ENCODE measurements at places on chromosomes 7 and 10. TPM values are rescaled to one million over a fixed set of nuclear protein-coding genes. Genes with fewer than 3 reads are reported as not detected.
A peak's percentile ranks its signal among the peaks of the same experiment; 100 is the strongest.

DNA sequence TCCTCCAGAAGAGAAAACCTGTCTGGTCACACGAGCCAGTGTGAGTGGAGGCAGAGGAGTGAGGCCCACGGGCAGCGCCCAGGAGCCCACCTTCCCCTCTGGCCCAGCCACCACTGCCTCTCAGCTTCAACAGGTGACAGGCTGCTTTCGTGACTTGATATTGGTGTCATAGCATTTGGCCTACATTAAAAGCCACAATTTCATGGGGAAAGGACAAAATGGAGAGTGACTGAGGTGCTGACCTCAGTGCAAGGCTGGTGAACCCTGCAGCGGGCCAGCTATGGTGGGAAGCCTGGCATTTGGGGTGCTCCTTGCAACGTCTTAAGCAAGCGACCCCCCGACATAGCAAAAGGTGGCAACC, 21.3 kb downstream of the ECHDC3 start:
- H3K36me3 ChIP-seq, result peaks cover 3% of the 10 kb centered on the region
- no peak for DNase-seq
- no peak overlapping the region for H3K4me3 ChIP-seq
- H3K27me3 ChIP-seq, result no peaks in the 10 kb centered on the region
- no peak overlapping the region for H3K27ac ChIP-seq

The CYP17A1 gene
- total RNA-seq, result not detected

GRCh38 chr10:47073967-47074366, 162.7 kb downstream of the PTPN20 start:
- H3K4me3 ChIP-seq, result no peak overlapping the region
- H3K4me1 ChIP-seq, result peaks cover 2% of the 10 kb centered on the region
- H3K27me3 ChIP-seq, result peaks cover 6% of the 10 kb centered on the region
- no peak for DNase-seq

- H3K4me1 ChIP-seq, result peaks cover 3% of the 10 kb centered on the region
- H3K36me3 ChIP-seq, result no peaks in the 10 kb centered on the region
- H3K27ac ChIP-seq, result no peak overlapping the region
- DNase-seq, result no peak
- no peak overlapping the region for H3K4me3 ChIP-seq
- no peaks in the 10 kb centered on the region for H3K27me3 ChIP-seq
These were observed 182.0 kb downstream of the THSD7A start for GRCh38 chr7:11650030-11650429.

DNA sequence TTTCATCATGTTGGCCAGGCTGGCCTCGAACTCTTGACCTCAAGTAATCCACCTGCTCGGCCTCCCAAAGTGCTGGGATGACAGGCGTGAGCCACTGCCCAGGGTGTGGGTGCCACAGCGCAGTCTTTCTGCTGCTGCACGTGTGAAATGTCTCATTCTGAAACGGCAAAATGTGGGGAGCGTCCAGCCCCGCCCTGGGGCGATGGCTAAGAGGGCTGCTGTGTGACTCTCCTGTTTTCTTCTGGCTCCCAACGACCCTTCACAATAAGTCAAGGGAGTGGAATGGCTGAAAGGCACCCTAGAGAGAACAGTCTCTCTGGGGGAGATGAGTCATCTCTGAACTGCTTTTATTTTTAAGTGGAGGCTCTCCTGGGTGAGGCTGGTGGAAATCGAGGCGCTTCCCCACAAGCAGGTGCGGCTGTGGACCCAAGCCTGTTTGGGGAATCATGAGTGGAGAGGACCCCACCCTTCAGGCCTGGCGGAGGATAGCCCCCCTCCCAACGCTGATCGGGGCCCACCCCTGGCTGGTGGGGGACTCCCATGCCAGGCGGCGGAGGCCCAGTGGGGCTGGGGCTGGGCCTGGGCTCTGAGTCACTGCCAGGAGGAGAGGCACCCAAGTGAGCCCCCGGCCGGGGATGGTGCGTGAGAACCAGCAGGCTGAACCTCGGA, 18.0 kb downstream of the ADAP1 start:
- H3K4me1 ChIP-seq, result peaks cover 5% of the 10 kb centered on the region
- H3K27ac ChIP-seq, result no peak overlapping the region
- peak; percentile 75 for DNase-seq
- peaks cover 2% of the 10 kb centered on the region for H3K36me3 ChIP-seq

DNA sequence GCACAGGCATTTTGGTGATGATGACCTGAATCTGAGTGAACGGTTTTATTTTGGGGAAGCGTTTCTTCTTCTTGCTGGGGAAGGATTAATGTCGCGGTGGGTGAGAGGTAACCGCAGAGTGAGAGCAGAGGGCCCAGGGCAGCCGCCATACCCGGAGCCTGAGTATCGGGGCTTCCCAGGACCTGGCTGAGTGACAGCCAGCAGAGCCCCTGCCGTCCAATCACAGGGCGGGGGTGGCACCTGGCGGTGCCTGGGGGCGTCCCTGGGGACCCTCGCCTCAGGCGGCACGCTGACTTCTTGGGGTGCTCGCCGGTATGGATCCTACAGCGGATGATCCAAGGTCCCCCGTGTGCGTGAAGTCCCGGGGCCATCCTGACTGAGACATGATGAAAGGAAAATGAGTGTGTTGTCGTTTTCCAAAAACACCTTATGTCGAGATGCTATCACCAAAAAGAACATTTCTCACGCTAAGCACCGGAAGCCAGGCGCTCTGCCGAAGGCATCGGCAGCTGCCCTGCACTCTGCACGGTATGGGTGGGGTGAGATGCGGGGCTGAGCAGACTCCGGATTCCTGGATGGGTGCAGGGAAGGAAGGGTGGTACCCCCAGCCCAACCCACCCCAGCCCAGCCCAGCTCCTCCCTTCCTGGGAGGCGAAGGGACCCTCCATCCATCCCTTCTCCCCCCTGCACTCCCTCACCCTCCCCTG, 227.9 kb upstream of the SHH start:
- no peaks in the 10 kb centered on the region for H3K4me1 ChIP-seq
- no peak overlapping the region for H3K27ac ChIP-seq
- H3K27me3 ChIP-seq, result peaks cover 16% of the 10 kb centered on the region
- no peak overlapping the region for H3K4me3 ChIP-seq
- no peak for DNase-seq

The CDHR1 gene
- 5.1 TPM for total RNA-seq

GRCh38 chr7:13282377-13282980, 595.0 kb downstream of the ARL4A start:
- no peak for DNase-seq
- H3K36me3 ChIP-seq, result no peaks in the 10 kb centered on the region
- H3K4me3 ChIP-seq, result no peak overlapping the region
- no peaks in the 10 kb centered on the region for H3K4me1 ChIP-seq
- H3K27ac ChIP-seq, result no peak overlapping the region

GRCh38 chr7:45173596-45174327, 16.2 kb downstream of the RAMP3 start:
- no peak overlapping the region for H3K27ac ChIP-seq
- H3K27me3 ChIP-seq, result peaks cover 23% of the 10 kb centered on the region
- DNase-seq, result peak; percentile 72
- H3K4me1 ChIP-seq, result peaks cover 2% of the 10 kb centered on the region
- H3K36me3 ChIP-seq, result no peaks in the 10 kb centered on the region
- no peak overlapping the region for H3K4me3 ChIP-seq

GRCh38 chr10:113160641-113161040, 210.6 kb downstream of the TCF7L2 start:
- H3K4me3 ChIP-seq, result no peak overlapping the region
- no peaks in the 10 kb centered on the region for H3K27me3 ChIP-seq
- H3K36me3 ChIP-seq, result peaks cover 33% of the 10 kb centered on the region

DNA sequence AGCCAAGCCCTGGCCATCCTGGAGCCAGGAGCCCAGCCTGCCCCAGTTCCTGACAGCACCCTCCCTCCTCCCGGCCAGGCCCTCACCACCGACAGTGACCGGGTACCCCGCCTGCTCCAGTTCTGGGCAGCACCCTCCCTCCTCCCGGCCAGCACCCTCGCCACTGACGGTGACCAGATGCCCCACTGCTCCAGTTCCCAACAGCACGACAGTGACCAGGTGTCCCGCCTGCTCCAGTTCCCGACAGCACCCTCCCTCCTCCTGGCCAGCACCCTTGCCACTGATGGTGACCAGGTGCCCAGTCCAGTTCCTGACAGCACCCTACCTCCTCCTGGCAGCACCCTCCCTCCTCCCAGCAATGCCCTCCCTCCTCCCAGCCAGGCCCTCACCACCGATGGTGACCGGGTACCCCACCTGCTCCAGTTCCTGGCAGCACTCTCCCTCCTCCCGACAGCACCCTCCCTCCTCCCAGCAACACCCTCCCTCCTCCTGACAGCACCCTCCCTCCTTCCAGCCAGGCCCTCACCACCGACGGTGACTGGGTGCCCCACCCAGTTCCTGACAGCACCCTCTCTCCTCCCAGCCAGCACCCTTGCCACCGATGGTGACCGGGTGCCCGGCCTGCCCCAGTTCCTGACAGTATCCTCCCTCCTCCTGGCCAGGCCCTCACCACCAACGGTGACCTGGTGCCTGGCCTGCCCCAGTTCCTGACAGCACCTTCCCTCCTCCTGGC, 40.3 kb downstream of the VIPR2 start:
- H3K27me3 ChIP-seq, result peaks cover 7% of the 10 kb centered on the region
- DNase-seq, result peak; percentile 87
- no peak overlapping the region for H3K4me3 ChIP-seq
- H3K36me3 ChIP-seq, result no peaks in the 10 kb centered on the region

GRCh38 chr10:103643381-103643780, 149.9 kb downstream of the NEURL1 start:
- DNase-seq, result no peak
- no peaks in the 10 kb centered on the region for H3K27me3 ChIP-seq
- H3K4me3 ChIP-seq, result no peak overlapping the region

The STOX1 gene
- 1.9 TPM for total RNA-seq

The SYT15B gene
- total RNA-seq, result 16.6 TPM

The CYP3A7 gene
- not detected for total RNA-seq

GRCh38 chr7:156518466-156518865, 122.1 kb upstream of the RNF32 start:
- peaks cover 4% of the 10 kb centered on the region for H3K4me1 ChIP-seq
- H3K27me3 ChIP-seq, result no peaks in the 10 kb centered on the region
- no peak overlapping the region for H3K27ac ChIP-seq
- DNase-seq, result no peak
- H3K36me3 ChIP-seq, result no peaks in the 10 kb centered on the region
- H3K4me3 ChIP-seq, result no peak overlapping the region

DNA sequence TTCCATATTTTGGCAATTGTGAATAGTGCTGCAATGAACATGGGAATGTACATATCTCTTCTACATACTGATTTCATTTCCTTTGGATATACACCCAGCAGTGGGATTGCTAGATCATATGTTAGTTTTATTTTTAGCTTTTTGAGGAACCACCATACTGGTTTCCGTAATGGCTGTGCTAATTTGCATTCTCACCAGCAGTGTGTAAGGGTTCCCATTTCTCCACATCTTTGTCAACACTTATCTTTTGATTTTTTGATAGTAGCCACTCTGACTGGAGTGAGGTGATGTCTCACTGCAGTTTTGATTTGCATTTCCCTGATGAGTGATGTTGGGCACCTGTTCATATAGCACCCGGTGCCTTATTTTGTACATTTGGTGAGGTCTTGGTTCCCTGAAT, 519.6 kb downstream of the REEP3 start:
- no peaks in the 10 kb centered on the region for H3K36me3 ChIP-seq
- H3K27me3 ChIP-seq, result peaks cover 2% of the 10 kb centered on the region
- H3K4me3 ChIP-seq, result no peak overlapping the region
- H3K4me1 ChIP-seq, result peaks cover 18% of the 10 kb centered on the region

DNA sequence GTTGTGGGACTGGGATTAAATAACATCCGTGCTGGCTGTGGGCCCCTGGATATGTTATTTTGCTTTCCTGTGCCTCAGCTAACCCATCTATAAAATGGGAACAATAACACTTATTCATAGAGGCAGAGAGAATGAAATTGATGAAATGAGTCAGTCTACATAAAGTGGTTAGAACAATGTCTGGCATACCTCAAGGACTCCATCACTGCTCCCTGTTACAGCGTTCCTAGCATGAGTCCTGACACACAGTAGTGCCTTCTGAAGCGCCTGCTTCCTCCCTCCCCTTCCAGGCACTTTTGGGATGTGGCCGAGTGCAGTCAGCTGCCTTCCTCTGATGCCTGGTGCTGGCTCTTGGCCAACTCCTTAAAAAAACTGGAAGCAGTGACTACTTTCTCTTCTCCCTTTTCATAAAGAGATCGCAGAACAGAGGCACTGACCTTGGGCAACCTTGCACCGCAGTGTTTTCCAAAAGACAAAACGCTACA, 108.4 kb upstream of the ZMIZ1 start:
- H3K4me1 ChIP-seq, result peaks cover 34% of the 10 kb centered on the region
- H3K27me3 ChIP-seq, result no peaks in the 10 kb centered on the region
- no peak for DNase-seq

DNA sequence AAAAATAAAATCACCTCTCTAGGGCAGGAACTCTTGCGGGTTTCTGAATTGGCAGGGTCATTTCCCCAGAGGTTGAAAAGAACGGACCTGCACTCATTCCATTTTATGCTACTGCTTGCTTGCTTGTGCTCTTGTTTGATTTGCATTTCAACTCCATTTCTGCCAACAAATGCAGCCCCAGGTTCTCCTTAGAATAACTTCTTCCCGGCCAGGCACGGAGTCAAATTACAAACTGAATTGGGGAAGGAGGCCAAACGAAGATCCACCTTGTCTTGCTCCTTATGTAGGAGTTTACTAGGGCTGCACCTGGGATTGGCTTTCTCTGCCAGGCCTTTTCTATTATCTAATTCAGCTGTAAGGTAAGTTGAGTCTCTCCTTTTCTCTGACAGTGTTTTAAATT, 79.6 kb downstream of the HGF start:
- H3K27me3 ChIP-seq, result no peaks in the 10 kb centered on the region
- DNase-seq, result no peak
- H3K4me1 ChIP-seq, result peaks cover 89% of the 10 kb centered on the region
- H3K4me3 ChIP-seq, result peak overlapping the region; percentile 61
- peak overlapping the region; percentile 90 for H3K27ac ChIP-seq

DNA sequence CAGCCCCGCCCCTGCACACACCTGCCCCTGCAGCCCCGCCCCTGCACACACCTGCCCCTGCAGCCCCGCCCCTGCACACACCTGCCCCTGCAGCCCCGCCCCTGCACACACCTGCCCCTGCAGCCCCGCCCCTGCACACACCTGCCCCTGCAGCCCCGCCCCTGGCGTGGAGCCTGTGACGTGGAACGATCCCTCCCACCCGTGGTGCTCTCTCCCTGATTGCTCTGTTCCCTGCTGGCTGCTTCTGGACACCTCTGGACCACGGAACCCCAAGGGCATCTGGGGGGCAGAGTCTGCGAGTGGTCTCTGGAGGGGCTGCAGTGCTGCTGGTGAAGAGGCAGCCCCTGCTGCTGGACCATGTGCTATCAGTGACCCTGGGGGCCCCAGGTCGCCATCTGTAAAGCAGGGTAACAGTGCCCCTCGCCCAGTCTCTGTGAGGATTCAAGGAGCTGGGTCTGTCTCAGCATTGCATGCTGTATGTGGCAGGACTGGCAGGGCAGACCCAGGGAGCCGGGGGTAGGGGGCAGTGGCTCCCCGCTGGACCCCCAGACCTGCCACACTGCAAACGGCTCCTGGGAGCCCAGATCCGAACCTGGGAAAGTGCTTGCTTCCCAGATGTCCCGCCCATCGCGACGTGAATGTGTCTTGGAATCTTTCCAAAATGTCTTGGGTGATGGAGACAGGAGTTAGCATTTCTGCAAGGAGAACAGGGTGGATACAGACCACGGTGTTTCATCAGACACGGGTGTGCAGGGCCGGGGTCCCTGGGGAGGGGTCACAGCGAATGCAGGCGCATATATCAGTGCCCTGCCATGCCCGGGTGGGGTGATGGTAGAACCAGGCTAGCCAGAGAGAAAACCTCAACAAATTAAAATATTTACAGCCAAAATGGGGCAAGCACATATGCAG, 27.9 kb upstream of the NKX6-2 start:
- no peaks in the 10 kb centered on the region for H3K4me1 ChIP-seq
- DNase-seq, result peak; percentile 87
- no peak overlapping the region for H3K27ac ChIP-seq
- H3K36me3 ChIP-seq, result no peaks in the 10 kb centered on the region

The MBL2 gene
- total RNA-seq, result not detected

The CADPS2 gene
- 0.32 TPM for total RNA-seq
